ENCODE measurements at places on chromosomes 6 and 20. TPM values are rescaled to one million over a fixed set of nuclear protein-coding genes. Genes with fewer than 3 reads are reported as not detected.

KHDRBS2 gene
- total RNA-seq = not detected

PTP4A1 gene
- total RNA-seq = 45.1 TPM

PDE7B gene
- total RNA-seq = 0.05 TPM

TMEM244 gene
- not detected for total RNA-seq

SIRPB2 gene
- not detected for total RNA-seq

TENT5A gene
- total RNA-seq = 1.1 TPM

SCGN gene
- not detected for total RNA-seq

SPEF1 gene
- not detected for total RNA-seq

ADAM33 gene
- total RNA-seq = not detected

DNPH1 gene
- total RNA-seq = 57.9 TPM

- no peaks in the 10 kb centered on the region for H3K27me3 ChIP-seq
- peaks cover 3% of the 10 kb centered on the region for H3K4me1 ChIP-seq
- H3K36me3 ChIP-seq = no peaks in the 10 kb centered on the region
- H3K4me3 ChIP-seq = no peak overlapping the region
Observed at GRCh38 chr20:32183947-32184635, 23.5 kb downstream of the PLAGL2 start.

GRCh38 chr6:118324116-118324515 lies 224.0 kb upstream of the PLN start:
- H3K27me3 ChIP-seq = no peaks in the 10 kb centered on the region
- H3K4me3 ChIP-seq = no peak overlapping the region
- no peaks in the 10 kb centered on the region for H3K4me1 ChIP-seq
- no peaks in the 10 kb centered on the region for H3K36me3 ChIP-seq

GRCh38 chr20:36549942-36550789 lies 8.8 kb downstream of the MYL9 start:
- no peak overlapping the region for H3K27ac ChIP-seq
- no peaks in the 10 kb centered on the region for H3K27me3 ChIP-seq
- H3K4me3 ChIP-seq = no peak overlapping the region
- no peaks in the 10 kb centered on the region for H3K4me1 ChIP-seq

DNA sequence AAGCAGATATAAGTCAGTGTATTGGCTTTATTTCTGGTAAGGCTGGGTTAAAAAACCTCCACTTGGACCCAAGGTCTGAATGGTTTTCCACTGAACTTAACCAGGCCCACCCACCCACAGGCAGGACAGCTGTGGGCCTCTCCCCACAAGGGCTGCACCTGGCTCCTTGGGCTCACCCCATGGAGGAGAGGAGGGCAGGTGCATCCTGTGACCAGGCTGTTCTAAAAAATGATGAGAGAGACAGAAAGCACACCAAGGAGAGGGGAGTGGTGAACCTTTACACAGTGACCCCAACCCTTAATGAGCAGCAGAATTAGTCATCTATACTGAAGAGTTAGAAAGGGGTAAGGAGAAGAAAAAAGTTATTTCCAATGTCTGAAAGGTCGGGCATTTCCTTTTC lies 34.5 kb upstream of the DUSP22 start:
- peaks cover 25% of the 10 kb centered on the region for H3K4me1 ChIP-seq
- H3K4me3 ChIP-seq = no peak overlapping the region
- H3K36me3 ChIP-seq = peaks cover 1% of the 10 kb centered on the region
- DNase-seq = no peak
- peaks cover 2% of the 10 kb centered on the region for H3K27me3 ChIP-seq

DNA sequence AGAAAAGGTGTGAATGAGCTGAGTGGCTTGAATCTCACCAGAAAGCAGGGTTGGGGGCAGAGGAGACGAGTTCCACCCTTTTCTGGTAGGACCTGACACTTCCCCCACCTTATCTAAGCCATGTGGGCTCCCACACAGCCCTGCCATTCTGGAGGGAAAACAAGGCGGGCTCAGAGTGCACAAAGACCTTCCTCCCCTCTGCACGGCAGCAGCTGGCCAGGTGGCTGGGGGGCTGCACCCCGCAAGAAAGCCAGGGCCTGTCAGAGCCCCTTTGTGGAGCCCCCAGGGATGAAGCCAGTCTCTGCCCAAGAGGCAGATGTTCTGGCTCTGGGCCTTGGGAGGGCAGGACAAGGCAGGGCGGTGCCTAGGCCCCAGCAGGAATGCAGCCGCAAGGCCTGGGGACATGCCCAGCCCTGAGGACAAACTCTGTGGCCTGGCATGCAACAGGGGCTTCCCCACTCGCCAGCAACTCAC lies 48.4 kb upstream of the DSN1 start:
- no peak overlapping the region for H3K4me3 ChIP-seq
- no peaks in the 10 kb centered on the region for H3K27me3 ChIP-seq
- H3K4me1 ChIP-seq = no peaks in the 10 kb centered on the region
- DNase-seq = no peak
- no peak overlapping the region for H3K27ac ChIP-seq
- H3K36me3 ChIP-seq = no peaks in the 10 kb centered on the region

DNA sequence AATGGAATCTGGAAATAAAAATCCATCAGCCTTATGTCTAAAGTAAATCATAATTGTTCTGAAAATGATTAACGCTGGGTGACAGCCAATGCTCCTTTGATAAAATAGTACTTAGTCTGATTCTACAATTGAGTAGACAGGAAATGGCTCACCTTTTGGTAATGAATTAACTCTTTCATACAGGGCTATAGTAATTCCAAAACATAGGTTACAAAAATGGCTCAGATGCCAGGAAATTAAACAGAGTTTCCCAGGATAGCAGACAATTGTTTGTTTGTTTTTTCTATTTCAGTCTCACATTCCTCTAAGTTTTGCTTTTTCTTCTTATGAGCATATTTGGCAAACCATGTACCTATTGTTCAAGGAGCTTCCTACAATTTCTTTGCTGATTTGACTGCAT lies 257.2 kb upstream of the EPHA7 start:
- no peaks in the 10 kb centered on the region for H3K4me1 ChIP-seq
- no peak overlapping the region for H3K27ac ChIP-seq
- H3K4me3 ChIP-seq = no peak overlapping the region
- no peaks in the 10 kb centered on the region for H3K27me3 ChIP-seq

DNA sequence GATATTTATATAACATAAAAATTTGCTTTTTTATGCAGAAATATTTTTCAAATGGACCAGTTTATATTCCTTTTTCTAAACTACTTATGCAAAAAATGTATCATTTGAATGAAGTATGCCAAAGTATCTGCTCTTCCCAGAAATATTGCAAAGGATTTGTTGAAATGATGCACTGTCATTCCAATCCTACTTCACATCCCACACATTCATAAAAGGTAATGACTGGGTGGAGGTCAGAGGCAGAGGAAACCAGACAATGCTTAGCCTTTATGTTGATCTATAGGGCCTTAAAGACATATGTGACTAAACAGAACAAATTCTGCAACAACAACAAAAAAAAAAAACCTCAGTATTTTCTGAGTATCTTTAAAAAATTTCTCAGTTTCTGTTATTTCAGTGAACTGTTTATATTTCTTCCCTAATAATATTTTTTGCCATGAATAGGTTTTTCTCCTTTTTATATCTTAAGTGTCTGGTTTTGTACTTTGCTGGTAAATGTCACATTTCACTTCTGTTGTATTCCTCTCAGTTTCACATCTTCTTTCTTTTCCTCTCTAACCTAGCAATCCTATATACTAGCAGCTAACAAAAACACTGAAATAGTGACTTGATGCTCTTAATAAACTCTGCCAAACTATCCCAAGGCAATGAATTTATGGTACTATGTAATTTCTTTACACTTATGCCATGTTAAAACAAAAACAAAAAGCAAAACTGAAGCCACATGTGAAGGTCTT lies 374.1 kb downstream of the BCKDHB start:
- no peaks in the 10 kb centered on the region for H3K36me3 ChIP-seq
- DNase-seq = no peak
- no peaks in the 10 kb centered on the region for H3K4me1 ChIP-seq
- peaks cover 1% of the 10 kb centered on the region for H3K27me3 ChIP-seq
- no peak overlapping the region for H3K4me3 ChIP-seq
- H3K27ac ChIP-seq = no peak overlapping the region

- H3K27ac ChIP-seq = no peak overlapping the region
- H3K4me3 ChIP-seq = no peak overlapping the region
- H3K36me3 ChIP-seq = no peaks in the 10 kb centered on the region
- H3K27me3 ChIP-seq = peaks cover 5% of the 10 kb centered on the region
Observed at GRCh38 chr20:13865791-13866351, 81.0 kb downstream of the NDUFAF5 start.

DNA sequence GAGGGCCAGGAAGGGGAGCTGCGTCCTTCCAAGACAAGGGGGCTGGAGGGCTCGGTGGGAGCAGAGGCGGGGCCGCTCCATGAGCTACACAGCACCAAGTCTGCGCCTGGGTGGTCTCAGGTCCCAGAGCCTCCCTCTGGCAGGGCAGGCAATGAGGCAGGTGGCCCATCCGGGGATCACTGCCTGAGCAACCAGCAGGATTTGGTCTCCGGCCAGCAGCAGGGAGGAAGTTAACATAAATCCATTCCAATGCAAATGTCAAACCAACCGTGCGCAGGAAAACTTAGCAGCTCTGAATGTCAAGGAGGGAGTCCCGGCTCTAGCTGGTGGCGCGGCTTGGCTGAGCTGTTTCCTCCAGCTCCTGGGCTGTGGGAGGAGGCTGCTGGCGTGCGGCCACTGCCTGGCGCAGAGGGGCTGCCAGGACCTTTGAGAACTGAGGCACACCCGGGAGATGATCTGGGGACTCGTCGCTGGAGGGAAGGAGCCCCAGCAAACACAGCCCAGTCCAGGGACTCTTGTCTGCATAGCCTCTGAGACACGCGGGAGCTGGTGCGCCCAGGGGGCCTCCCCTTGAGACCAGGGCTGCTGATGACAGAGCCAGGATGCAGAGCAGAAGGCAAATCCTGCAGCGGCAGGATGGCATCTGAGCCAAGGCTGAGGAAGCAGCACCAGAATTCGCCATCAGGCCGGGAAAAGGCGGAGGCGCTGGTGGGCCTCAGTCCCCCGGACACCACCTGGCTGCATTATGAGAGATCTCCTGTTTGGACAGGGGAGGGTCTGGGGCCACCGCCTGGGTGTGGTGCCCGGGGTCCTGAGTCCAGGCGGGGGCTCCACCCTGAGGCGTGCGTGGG lies 33.1 kb upstream of the CHRNA4 start:
- H3K4me3 ChIP-seq = no peak overlapping the region
- DNase-seq = no peak
- peaks cover 1% of the 10 kb centered on the region for H3K27me3 ChIP-seq

DNA sequence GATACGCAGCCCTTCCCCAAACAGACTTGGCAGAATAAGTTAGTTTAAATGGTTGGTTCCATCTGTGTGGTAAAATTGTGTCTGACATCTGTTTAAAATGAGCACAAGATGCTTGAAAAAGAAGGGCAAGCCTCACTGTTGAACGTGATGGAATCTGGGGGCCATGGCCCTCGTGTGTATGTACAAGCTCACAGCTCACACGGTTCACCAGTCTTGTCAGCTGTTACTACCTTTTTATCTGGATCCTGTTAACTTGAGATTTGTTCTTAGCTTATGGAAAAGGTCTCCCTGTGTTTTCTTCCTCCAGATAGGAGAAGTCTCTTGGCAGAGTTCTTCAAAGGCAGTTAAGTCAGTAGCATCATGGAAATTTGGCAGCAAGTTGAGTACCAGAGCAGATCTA lies 270.6 kb downstream of the KHDC1L start:
- H3K4me1 ChIP-seq = peaks cover 2% of the 10 kb centered on the region
- DNase-seq = no peak
- no peak overlapping the region for H3K27ac ChIP-seq
- no peaks in the 10 kb centered on the region for H3K27me3 ChIP-seq

- H3K4me1 ChIP-seq = peaks cover 24% of the 10 kb centered on the region
- no peak for DNase-seq
- no peak overlapping the region for H3K4me3 ChIP-seq
- no peaks in the 10 kb centered on the region for H3K36me3 ChIP-seq
- H3K27me3 ChIP-seq = no peaks in the 10 kb centered on the region
Observed at GRCh38 chr6:42819803-42820511, 38.1 kb downstream of the BICRAL start.

DNA sequence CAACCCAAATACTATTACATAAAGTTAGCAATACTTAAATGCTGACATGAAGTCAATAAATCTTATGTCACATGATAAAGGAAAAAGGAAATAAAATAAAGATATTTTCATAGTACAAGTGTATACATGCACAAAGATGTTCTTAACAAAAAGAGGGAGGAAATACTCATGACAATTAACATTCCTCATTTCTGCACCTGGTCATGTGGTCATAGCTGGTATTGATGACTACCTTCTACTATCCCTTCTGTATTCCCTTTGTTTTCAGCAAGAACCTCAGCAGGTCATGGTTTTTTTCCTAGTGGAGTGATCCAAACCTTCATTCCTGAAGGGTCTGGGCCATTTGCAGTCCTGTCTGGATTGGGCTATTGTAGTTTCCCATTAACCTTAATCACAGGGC lies 43.5 kb upstream of the FYN start:
- H3K27ac ChIP-seq = no peak overlapping the region
- H3K36me3 ChIP-seq = no peaks in the 10 kb centered on the region
- H3K4me3 ChIP-seq = no peak overlapping the region
- DNase-seq = no peak

DNA sequence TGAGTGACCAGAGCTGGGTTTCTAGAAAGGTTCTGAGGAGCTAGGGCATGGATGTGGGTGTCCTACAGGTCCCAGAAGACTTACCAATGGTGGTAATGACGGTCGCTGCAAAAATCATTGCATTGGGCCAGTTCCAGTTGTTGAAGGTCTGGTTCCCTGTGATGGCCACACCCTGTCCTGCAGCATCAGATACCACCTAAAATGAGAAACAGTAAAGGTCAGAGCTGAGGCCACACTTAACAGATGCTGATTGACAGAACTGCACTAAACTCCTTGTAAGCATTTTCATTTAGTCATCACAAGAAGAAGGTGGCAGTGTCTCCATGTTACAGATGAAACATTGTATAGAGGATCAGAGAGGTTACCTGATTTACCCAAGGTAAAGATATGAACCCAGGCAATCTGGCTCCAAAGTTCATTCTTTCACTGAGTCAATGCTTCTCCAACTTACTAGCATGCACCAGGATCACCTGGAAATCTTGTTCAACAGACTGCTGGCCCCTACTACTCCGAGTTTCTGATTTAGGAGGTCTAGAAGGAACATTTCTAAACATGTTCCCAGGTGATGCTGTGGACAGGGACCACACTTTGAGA lies 33.4 kb downstream of the KCNK5 start:
- DNase-seq = no peak
- no peak overlapping the region for H3K4me3 ChIP-seq
- peaks cover 45% of the 10 kb centered on the region for H3K36me3 ChIP-seq
- no peaks in the 10 kb centered on the region for H3K27me3 ChIP-seq
- no peak overlapping the region for H3K27ac ChIP-seq

GRCh38 chr20:45229264-45230056 lies 8.3 kb downstream of the SEMG2 start:
- DNase-seq = peak; percentile 75
- H3K4me3 ChIP-seq = no peak overlapping the region
- no peak overlapping the region for H3K27ac ChIP-seq
- peaks cover 18% of the 10 kb centered on the region for H3K27me3 ChIP-seq
- no peaks in the 10 kb centered on the region for H3K36me3 ChIP-seq

- peaks cover 4% of the 10 kb centered on the region for H3K27me3 ChIP-seq
- no peak overlapping the region for H3K27ac ChIP-seq
- no peak overlapping the region for H3K4me3 ChIP-seq
- no peaks in the 10 kb centered on the region for H3K4me1 ChIP-seq
Observed at GRCh38 chr20:59749301-59749700, 145.0 kb downstream of the PHACTR3 start.

GRCh38 chr6:156563714-156564113 lies 213.5 kb upstream of the ARID1B start:
- no peak for DNase-seq
- H3K4me1 ChIP-seq = no peaks in the 10 kb centered on the region
- H3K4me3 ChIP-seq = no peak overlapping the region
- H3K27me3 ChIP-seq = peaks cover 17% of the 10 kb centered on the region
- peaks cover 6% of the 10 kb centered on the region for H3K36me3 ChIP-seq

Data from activated CD4-positive, alpha-beta memory T cell treated with anti-CD3 and anti-CD28 coated beads for 36 hours (primary cell).